Naive thymus-derived CD4-positive, alpha-beta T cell (primary cell): ENCODE measurements at places on chromosomes 13 and 19.

DNA sequence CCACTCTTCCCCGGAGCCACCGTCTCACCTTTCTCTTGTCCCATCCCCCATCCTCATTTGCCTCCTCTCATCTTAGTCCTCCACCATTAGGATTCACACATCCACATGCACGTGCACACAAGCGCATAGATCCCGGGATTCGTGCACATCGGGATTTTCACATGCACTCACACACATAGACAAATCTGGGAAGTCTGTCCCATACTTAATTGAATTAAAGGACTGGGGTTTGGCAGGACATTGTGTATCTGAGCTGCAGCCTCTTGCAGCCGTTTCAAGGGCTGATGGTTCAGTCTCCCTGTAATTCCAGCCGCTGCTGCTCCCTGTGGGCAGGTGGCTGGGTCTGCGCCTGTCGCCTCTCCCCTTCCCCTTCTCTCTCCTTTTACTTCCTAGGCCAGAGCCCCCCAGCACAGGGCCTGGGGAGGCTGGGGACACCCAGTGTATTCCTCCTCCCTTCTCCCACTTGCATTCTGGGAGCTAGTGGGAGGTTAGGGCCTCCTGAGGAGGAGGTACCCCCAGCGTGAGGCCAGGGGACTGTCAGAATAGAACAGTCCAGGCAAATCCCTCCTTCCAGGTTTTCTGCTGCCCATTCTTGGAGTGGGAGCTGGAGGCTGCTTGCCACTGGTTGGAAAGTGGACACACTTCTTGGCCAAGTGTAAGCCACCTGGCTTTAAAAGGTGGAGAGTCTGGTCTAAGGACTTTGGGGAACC lies 43.6 kb downstream of the LYL1 start:
- no peak overlapping the region for H3K27ac ChIP-seq
- H3K4me3 ChIP-seq, result no peak overlapping the region
- H3K27me3 ChIP-seq, result no peaks in the 10 kb centered on the region
- no peaks in the 10 kb centered on the region for H3K4me1 ChIP-seq
- H3K36me3 ChIP-seq, result no peaks in the 10 kb centered on the region
- DNase-seq, result no peak

- no peaks in the 10 kb centered on the region for H3K36me3 ChIP-seq
- H3K4me3 ChIP-seq, result no peak overlapping the region
- H3K4me1 ChIP-seq, result no peaks in the 10 kb centered on the region
- no peak for DNase-seq
These were observed 71.5 kb upstream of the ARHGEF7 start for GRCh38 chr13:111043575-111043982.

DNA sequence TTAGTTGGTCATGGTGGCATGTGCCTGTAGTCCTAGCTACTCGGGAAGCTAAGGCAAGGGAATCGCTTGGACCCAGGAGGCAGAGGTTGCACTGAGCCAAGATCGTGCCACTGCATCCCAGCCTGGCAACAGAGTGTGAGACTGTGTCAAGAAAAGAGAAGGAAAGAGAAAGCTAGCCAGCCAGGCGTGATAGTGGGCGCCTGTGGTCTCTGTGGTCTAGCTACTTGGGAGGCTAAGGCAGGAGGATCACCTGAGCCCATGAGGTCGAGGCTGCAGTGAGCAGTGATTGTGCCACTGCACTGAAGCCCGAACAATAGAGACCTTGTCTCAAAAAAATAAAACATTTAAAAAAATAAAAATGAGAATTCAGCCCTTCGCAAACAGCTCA lies 33.3 kb downstream of the TIMM13 start:
- H3K4me1 ChIP-seq, result no peaks in the 10 kb centered on the region
- no peaks in the 10 kb centered on the region for H3K27me3 ChIP-seq
- no peaks in the 10 kb centered on the region for H3K36me3 ChIP-seq
- DNase-seq, result no peak
- no peak overlapping the region for H3K27ac ChIP-seq

- H3K4me1 ChIP-seq, result no peaks in the 10 kb centered on the region
- H3K27ac ChIP-seq, result no peak overlapping the region
- no peaks in the 10 kb centered on the region for H3K36me3 ChIP-seq
- no peaks in the 10 kb centered on the region for H3K27me3 ChIP-seq
- DNase-seq, result no peak
These were observed 290.7 kb upstream of the MIR17HG start for GRCh38 chr13:91056746-91057145.

DNA sequence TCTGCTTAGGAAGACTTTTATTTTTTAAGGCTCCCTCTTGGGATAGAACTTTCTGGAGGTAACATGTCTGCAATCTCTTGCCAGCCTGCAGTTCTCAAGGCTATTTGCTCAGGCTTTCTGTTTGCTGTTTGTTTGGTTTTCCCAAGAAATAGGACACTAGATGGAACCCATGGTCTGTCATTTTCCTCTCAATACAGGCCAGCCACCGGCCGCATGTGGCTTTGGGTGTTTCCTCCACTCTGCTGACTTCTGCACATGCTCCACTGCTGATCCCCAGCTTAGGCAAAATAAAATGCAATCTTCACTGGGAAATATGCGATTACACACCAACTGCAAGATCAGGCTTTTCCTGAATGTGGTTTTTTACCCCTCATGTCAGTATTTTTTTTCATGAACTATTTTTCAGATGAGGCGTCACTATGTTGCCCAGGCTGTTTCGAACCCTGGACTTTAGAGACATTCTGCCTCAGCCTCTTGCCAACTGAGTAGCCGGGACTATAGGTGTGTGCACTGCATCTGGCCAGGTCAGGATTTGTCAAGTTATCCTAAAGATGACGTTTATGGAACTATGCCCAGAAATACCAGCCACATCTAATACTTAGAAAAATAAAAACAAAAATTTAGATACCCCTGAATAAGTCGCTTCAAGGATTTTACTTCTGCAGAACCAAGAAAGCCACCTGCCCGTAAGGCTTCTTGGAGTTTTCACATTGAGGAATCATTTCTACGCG lies 94.3 kb upstream of the PABPC3 start:
- DNase-seq, result no peak
- no peak overlapping the region for H3K4me3 ChIP-seq
- H3K36me3 ChIP-seq, result no peaks in the 10 kb centered on the region
- H3K27ac ChIP-seq, result no peak overlapping the region
- H3K4me1 ChIP-seq, result no peaks in the 10 kb centered on the region

DNA sequence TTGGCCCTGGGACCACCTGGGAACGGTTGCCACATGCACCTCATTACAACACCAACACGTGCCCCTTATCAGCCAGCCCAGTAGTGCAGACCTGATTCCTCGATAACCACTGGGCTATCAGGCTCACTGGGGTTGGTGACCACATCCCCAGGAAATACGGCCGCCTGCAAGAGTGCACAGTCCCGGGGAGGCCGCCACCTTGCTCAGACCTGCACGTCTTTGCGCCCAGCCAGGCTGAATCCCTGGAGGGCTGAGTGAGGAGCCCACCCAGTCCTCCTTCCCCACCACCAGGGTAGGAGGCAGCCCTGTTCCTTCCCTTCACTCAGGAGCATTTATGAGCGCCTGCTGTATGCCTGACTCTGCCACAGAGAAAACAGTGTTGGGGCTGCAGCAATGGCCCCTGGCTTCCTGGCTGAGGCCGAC lies 67.8 kb downstream of the CEBPG start:
- H3K27ac ChIP-seq, result no peak overlapping the region
- H3K4me3 ChIP-seq, result no peak overlapping the region
- H3K4me1 ChIP-seq, result no peaks in the 10 kb centered on the region
- DNase-seq, result no peak
- H3K27me3 ChIP-seq, result no peaks in the 10 kb centered on the region

DNA sequence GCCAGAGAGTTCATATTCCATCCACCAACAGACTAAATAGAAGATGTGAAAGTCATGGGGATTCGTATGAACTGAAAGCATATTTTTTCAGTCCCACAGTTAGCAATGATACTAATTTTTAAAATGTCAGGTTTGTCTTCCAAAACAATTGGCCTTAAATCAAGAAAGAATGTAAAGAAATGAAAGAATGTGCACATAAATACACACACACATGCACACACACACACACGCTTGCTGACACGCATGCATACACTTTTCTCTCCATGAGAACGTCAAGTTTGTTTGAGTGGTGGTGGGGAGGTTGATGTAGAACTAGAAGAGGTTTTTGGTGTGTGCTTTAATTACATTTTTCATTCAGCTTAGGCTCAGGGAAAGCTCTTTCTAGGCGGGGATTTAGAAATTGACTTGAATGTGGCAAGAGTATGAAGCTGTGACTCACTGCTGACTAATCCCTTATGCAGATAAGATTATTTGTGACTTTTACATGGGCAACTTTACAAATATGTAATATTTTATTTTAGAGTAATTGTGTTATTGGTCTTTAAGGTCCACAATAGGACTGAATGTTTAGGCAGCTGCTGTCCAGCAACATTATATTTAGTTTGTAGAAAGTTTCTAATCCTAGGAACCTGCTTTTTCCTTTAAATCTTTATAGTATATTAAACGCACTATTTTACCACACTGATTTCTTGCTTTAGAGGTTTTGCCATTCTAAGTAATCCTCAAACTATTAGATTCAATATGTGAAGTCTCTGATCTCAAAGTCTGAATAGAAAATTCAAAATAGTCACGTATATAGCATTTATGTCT lies 18.8 kb downstream of the FLT1 start:
- no peak for DNase-seq
- no peaks in the 10 kb centered on the region for H3K36me3 ChIP-seq
- no peaks in the 10 kb centered on the region for H3K4me1 ChIP-seq
- no peak overlapping the region for H3K27ac ChIP-seq
- no peaks in the 10 kb centered on the region for H3K27me3 ChIP-seq
- H3K4me3 ChIP-seq, result no peak overlapping the region

GRCh38 chr13:31896427-31896826 lies 135.1 kb upstream of the FRY start:
- H3K36me3 ChIP-seq, result no peaks in the 10 kb centered on the region
- no peaks in the 10 kb centered on the region for H3K4me1 ChIP-seq
- no peak overlapping the region for H3K4me3 ChIP-seq
- no peak for DNase-seq
- H3K27ac ChIP-seq, result no peak overlapping the region
- H3K27me3 ChIP-seq, result no peaks in the 10 kb centered on the region

- H3K4me1 ChIP-seq, result peaks cover 89% of the 10 kb centered on the region
- peak overlapping the region; percentile 67 for H3K27ac ChIP-seq
- DNase-seq, result no peak
- no peaks in the 10 kb centered on the region for H3K27me3 ChIP-seq
- peak overlapping the region; percentile 1 for H3K4me3 ChIP-seq
These were observed 181.5 kb downstream of the FOXO1 start for GRCh38 chr13:40484974-40485373.

DNA sequence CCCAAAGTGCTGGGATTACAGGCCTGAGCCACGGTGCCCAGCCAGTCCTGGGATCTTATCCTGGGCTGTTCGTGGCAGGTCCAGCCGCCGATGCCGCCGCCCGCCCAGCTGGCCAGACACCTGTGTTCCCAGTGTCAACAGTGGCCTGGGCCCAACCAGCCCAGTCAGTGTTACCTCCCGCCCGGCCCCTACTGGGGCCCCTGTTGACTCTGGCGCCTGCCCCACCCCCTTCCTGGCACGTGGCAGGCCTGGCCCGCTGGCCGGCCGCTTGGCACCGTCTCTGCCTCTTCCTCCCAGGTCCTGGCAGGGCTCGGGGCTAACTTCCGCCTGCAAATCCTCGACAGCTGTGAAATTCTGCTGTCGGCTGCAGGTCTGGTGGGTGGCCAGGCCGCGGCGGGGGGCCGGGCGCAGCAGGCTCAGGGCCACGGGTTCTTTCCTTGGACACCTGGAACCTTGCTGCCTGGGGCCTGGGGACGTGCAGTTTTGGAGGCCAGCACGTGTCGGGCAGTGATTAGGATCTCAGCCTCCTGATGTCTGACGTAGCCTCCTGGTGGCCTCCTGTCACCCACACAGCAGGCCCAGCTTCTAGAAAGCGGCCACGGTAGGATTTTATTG lies 9.1 kb downstream of the ARID3A start:
- no peaks in the 10 kb centered on the region for H3K27me3 ChIP-seq
- no peak overlapping the region for H3K27ac ChIP-seq
- no peak for DNase-seq
- no peak overlapping the region for H3K4me3 ChIP-seq

GRCh38 chr19:48041877-48042580 lies 1.9 kb downstream of the CABP5 start:
- H3K27ac ChIP-seq, result no peak overlapping the region
- no peaks in the 10 kb centered on the region for H3K4me1 ChIP-seq
- no peak for DNase-seq
- H3K36me3 ChIP-seq, result no peaks in the 10 kb centered on the region

DNA sequence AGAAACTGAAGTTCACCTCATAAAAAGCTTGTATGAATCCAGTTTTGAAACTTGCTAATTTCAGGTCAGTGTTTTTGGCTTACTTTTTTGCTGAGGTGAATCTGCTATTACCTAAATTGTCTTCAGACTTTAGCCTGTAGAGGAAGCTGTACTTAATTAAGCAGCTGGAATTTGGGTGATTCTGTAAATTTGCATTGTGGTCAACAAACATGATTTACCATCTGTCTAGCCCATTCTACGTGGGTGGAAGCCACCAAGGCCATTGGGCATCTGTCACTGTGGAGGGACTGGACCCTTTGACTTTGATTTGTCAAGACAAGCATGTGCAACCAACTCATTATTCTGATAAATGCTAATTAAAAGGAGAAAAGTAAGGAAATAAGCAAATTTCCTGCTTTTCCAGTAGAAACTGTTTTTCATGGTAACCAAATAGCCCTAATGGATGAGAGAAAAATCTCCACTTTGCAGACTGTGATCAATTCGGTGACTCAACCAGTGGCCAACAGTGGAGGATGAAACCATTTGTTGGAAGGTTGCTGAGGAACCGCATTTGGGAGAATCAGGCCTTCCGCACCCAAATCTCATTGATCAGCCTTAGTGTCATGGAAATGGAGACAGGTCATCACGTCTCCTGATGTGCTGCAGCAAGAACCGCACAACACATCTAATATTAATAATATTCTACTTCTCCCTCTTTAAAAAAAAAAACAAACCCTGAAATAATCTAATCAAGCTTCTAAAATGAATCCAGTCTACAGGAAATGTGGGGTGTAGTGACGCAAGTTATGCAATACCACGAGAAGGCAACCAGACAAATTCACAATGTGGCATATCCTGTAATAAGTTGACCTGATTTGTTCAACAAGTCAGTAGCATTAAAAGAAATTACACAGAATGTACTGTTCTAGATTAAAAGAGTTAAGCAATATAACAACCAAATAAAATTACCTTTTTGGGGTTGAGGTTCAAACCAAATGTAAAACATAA lies 54.3 kb downstream of the GARRE1 start:
- peak; percentile 85 for DNase-seq
- H3K4me3 ChIP-seq, result no peak overlapping the region
- no peaks in the 10 kb centered on the region for H3K27me3 ChIP-seq
- peak overlapping the region; percentile 52 for H3K27ac ChIP-seq
